ENCODE measurements at places on chromosomes 16 and 17.

DNA sequence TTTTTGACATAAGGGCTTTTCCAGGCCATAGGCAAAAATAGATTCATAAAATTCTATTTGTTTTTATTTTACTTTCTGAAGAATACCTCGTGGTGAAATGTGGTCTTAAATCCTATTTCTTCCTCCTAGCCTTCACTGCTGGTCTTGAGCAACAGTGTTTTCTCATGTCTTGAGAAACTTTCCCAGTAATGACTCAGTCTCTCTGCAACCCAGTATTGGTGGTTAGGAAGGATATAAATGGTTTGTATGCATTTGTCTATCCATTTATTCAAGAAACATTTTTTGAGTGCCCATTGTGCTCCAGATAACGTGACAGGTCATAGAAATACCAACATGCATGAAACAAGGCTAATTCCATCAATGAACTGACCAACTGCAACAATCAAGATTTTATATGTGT, 213.9 kb downstream of the TMEM114 start:
- DNase-seq = no peak

GRCh38 chr16:17377360-17378324, 93.1 kb downstream of the XYLT1 start:
- no peak for DNase-seq

GRCh38 chr17:74803388-74803930, 27.3 kb upstream of the NAT9 start:
- DNase-seq = no peak

DNA sequence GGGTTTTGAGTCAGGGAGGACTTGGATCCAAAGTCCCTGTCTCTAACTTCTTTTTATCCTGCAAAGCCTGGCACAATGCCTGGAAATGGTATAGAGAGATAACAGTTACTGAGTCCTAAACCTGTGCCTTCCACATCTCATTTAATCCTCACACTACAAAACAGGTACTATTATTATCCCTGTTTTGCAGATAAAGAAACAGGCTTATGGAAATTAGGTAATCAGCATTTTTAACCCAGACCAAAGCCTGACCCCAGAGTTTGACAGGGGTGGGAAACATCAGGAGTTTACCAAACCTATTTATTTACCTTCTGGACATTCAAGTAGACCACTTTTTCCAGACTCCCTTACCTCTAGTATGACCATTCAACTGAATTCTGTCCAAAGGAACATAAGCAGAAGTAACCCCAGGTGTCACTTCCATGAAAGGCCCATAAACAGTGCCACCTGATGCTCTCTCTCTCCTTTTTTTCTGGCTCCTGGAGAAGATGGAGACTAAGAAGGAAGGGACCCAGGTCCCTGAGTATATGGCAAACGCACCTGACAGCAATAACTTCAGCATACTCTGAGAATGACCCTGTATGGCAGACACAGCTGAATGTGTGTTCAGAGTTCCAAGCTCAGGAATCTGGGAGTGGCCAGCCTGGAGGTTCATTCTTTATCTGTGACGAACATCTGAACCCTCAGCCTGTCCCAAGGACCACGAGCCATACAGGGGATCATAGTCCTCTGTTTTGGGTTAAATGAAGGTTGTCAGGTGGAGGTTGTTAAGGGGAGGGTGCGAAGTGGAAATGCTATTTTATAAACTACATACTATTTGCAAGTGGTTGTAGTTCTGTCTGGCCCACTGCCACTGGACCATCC, 62.7 kb downstream of the HLF start:
- no peak for DNase-seq

DNA sequence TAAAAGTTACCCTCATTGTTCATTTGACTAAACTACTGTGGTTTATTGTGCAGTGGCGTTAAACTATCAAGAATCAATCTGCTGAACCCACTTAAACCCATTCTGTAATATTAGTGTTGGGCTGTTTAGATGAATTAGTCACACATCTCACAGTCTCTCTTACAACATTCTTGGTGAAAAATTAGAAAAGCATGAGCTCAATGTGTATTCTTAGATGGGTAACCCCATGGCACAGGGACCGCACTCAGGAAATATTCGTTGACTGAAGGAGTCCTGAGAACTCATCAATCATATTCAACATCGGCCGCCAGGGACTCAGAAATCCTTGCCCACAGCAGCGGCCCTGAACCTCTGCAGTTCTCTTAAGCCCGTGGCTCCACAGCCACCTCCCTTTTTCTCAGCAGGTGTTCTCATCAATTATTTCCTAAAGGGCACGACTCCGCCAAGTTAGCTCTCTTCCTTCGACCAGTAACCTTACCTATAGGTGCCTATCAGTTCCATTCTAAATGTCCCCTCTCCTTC, 155.6 kb downstream of the STX8 start:
- no peak for DNase-seq

DNA sequence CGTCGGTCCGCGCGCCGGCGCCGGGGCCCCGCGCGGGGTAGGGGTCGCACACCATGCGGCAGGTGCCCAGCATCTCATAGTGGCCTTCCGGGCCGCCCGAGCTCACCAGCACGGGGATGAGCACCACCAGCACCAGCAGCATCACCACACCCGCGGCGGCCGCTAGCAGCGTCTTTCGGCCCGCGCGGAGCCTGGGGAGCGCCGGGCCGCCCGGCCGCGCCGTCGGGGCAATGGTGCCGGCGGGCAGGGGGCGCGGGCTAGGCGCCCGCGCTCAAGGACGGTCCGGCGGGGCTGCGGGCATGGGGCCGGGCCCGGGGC, 237 bp downstream of the C1QL1 start:
- no peak for DNase-seq

DNA sequence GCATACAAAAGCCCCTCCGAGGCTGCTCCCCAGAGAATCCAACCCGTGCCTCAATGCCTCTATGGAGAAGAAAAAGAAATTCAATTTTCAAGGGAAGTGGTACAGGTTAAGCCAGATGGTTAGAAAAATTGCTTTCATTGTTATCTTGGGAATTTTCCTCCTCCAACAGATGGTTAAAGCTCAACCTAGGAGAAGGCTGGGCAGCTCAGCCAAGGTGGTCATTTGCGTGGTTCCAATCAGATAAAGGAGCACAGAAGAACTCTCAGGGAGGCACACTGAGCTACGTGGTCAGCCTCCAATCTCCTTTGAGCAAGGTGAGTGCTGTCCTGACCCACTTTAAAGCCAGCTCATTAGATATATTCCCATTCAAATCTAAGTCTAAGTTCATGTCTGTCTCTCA, 106.7 kb downstream of the STX8 start:
- DNase-seq = no peak

- DNase-seq = no peak
Observed at GRCh38 chr16:54129810-54130209, 156.8 kb downstream of the IRX3 start.

DNA sequence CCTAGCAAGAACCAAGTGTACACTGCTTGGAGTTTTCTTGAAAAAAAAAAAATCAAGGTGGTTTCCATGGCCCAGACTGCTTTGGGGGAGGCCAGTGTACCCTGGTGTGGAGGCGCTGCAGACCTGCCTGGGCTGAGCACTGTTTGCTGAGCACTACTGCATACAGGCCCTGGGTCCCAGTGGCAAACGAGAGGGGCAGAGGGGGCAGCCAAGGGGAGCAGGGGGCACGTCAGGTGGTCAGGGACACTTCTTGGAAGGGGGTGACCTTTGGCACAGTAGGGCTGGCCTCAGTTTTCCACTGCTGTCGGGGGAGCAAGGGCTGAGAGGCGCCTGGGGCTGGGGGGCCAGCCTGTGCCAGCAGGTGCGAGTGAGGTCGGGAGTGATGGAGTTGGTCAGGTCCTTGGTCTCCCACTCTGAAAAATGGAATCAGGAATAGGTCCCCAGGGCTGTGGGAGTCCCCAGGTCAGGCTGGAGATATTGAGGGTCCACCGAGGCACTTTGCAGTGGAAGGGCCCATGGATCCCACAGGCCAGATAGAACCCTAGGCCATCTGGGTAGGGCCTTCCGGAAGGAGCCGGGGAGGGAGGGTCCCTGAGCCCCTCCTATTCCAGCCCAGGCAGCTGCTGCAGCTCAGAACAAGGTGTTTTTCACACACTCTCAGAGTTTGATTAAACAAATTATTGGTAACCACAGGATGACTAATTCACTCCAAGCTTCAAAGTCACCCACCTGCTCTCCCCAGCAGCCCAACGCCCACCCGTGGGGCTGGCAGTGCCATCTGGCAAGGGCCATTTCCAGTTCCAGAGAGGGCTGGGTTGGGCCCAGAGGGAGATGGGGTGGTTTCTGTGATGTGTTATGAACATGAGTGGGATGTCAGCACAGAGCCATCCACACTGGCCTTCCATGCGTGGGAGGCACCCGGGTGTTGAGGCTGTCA, 3.5 kb downstream of the ZFPM1 start:
- no peak for DNase-seq

- DNase-seq = no peak
Observed at GRCh38 chr17:6476810-6477179, 32.5 kb downstream of the PIMREG start.

GRCh38 chr17:12591021-12591735, 74.5 kb upstream of the MYOCD start:
- DNase-seq = no peak

DNA sequence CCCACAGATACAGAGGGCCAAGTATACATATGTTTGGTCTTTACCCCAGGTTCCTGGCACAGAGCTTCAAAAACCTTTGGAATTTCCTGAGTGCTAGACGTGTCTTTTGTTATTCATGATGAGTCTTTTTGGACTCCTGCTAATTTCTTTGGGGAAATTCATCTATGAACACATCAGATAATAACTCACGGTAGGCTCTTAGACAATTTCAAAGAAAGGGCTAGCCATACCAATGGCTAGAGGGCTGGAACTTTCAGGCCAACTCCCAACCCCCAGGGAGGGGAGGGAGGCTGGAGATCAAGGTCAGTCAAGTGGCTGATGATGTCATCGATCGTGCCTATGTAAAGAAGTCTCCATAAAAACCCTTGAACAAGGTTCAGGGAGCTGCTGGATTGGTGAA, 101.9 kb downstream of the STX8 start:
- DNase-seq = no peak

DNA sequence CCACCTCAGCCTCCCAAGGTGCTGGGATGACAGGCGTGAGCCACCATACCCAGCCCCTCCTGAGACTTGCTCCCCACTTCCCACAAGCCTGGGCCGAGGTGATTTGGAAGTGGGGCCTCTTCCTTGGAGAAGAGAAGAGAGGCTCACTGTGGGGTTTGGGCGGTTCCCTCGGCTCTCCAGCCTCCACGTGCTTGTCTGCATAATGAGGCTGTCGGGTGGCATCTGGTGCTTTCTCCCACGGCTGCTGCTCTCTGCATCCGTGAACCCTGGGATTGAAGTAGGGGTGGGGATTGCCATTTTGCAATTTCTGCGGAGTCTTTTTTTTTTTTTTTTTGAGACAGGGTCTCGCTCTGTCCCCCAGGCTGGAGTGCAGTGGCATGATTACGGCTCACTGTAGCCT, 101.4 kb downstream of the RAP1GAP2 start:
- no peak for DNase-seq

DNA sequence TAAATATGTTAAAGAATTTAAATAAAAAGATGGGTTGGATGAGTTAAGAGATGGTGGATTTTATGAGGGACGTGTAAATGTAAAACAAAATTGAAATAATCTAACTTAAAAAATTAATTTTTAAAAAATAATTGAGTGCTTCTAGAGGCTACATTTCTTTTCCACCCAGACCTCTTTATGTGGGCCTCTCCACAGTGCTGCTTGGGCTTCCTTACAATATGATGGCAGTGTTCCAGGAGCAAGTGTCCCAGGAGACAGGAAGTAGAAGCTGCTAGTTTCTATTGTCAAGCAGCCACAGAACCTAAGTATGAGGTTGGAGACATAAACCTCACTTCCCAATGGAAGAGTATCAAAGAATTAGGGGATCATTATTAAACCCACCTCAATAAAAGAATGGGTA, 205.7 kb upstream of the CPHXL start:
- DNase-seq = no peak

DNA sequence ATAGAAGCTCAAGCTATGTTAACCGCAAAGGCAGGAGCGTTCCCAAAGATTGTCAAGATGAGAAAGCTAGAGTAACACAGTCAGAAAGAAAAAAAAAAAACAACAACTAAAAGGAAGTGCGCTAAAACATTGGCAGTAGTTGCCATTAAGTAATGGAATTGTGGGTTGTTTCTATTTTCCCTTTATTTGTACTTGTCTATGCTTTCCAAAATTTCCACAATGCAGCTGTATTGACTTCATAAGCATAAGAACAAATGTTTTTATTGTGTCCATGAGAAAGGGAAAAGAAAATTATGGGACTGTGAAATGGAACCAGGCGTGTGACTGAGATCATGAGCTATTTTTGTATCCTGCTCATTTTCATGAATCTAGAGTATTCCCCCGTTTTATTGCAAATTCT, 153.4 kb downstream of the TMEM114 start:
- DNase-seq = no peak

DNA sequence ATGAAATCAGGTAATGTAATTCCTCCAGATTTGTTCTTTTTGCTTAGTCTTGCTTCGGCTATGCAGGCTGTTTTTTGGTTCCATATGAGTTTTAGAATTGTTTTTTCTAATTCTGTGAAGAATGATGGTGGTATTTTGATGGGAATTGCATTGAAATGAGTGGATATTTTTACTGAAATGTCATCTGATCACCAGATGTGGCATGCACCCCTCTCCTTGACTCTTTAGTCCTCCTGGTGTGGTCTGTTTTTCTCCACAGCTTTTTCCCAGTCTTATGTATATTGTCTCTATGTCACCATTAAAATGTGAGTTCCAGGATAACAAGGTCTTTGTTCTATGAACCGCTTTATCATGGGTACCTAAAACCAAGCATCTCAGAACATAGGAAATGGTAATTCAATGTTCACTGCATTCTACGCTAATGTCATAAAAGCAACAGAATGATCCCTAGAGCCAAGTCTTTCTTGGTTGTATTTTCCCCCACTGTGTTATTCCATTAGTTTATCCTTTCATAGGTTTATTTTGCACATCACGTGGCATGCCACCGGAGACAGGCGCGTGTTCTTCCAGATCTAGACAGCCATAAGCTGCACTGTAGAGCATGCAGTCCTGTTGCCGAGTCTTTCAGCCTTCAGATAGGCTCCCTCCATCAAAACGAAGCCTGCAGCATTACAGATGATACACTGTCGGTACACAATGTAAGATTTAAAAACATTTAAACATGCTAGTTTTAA, 172.5 kb downstream of the RPTOR start:
- DNase-seq = no peak

DNA sequence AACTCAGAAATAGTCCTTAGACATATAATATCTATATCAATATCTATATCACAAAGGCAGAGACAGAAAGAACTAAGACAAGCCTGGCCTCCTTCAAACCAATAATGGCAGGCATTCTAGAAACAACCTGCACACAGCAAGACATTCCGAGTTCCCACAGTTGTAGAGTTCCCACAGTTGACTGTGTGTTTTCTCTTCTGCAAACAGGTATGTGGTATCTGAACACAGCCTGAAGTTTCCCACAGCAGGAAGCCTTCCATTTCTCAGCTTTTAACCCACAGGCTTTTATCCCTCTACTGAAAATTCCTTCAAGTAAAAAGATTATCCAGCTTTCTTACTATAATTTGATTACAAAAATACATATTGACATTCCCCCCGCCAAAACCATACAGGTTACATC, 73.9 kb downstream of the ZZEF1 start:
- DNase-seq = no peak

DNA sequence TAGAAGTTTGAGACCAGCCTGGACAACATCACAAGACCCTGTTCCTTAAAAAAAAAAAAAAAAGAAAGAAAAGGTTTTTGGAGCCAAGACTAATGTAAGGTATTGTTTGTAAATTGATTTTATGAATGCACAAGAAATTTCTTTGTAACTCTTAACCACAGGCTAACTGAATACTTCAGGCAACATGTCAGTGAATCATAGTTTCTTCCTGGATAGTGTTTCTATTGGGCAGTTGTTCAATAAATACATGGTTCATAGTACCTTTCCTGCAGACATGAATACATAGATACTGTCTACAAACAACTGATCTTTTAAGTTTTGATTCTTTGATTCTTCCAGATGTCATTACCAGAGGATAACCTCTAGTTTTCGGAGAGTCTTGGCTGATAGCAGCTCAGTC, 11.6 kb downstream of the DDX42 start:
- DNase-seq = no peak
